ENCODE measurements at places on chromosomes 5 and 9.

DNA sequence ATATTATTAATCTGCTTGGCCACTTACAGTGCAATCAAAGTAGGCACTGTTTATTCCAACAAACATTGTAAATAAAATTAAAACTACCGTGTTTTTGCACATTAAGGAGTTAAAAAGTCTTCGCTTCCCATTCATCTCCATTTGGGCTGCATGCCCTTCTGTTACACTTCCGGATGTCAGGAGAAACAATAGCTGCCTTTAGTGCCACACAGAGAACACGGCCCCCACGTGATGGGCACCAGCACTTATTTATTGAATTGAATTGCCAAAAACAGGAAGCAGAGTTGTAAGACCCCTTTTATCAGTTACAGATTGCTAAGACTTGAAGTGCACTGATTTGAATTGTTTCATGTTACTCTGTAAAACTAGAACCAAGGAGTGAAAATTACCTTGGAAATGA lies 80.4 kb downstream of the LHFPL2 start:
- H3K27ac ChIP-seq = peak overlapping the region; percentile 80

- no peaks in the 10 kb centered on the region for H3K27me3 ChIP-seq
- DNase-seq = no peak
- peak overlapping the region; percentile 28 for H3K27ac ChIP-seq
- H3K4me1 ChIP-seq = peaks cover 21% of the 10 kb centered on the region
Observed at GRCh38 chr5:6733411-6734242, 20.4 kb downstream of the TENT4A start.

- H3K27me3 ChIP-seq = peaks cover 3% of the 10 kb centered on the region
- DNase-seq = no peak
- H3K4me3 ChIP-seq = no peak overlapping the region
Observed at GRCh38 chr9:77816641-77817341, 168.7 kb upstream of the GNA14 start.

DNA sequence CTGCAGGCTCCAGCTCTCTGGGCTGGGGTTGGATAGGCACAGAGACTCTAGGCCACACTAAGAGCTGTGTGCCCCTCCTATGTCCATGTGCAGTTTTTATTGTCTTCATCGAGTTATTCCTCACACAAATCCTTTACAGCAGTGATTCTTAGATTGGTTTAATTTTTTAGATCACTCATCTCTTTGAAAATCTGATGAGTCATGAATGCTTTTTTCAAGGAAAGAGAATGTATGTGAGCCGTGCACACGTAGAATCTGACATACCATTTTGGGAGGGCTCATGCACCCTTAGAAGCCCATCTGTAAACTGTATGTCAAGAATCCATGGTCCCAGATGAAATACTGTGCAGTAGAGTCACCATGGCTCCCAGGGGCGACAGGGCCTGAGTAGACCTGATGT lies 100.7 kb upstream of the S1PR3 start:
- peaks cover 2% of the 10 kb centered on the region for H3K4me1 ChIP-seq
- no peaks in the 10 kb centered on the region for H3K36me3 ChIP-seq
- H3K27me3 ChIP-seq = no peaks in the 10 kb centered on the region
- no peak overlapping the region for H3K4me3 ChIP-seq

GRCh38 chr5:16554110-16554509 lies 62.7 kb downstream of the RETREG1 start:
- H3K27ac ChIP-seq = no peak overlapping the region
- H3K4me3 ChIP-seq = no peak overlapping the region
- no peaks in the 10 kb centered on the region for H3K4me1 ChIP-seq
